ENCODE measurements at places on chromosomes 6 and 20. TPM values are rescaled to one million over a fixed set of nuclear protein-coding genes. Genes with fewer than 3 reads are reported as not detected.

DNA sequence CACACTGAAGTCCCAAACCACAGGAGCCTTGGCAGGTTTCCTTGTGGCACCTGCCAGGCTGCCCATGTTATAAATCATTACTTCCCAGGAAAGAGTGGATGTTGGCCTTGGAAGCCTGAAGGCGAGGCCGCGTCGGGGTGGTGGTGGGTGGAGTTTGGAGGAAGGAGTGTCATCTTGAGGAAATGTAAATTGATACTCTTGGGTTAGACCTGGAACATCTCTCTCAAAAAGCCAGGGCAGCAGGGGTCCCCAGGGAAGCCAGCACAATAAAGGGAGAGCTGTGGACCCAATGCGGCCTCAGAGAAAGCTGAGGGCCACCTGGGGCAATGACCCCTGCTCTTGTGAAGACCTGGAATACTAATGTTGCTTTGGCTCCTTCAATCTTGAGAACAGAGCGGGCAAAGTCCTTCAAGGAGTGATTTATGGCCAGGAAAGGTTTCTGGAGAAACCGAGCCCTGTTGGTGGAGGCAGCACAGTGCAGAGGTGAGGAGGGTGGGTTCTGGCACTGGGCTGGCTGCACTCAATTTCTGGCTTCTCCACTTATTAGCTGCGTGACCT, 26.3 kb upstream of the TRAF3IP2 start:
- no peak for DNase-seq

The ZDHHC14 gene
- total RNA-seq, result 1.8 TPM

The ZNF391 gene
- 0.53 TPM for total RNA-seq

GRCh38 chr20:6421321-6422248, 298.8 kb upstream of the FERMT1 start:
- no peak for DNase-seq

The CD109 gene
- total RNA-seq, result 27.4 TPM

The E2F3 gene
- 1.9 TPM for total RNA-seq

- DNase-seq, result no peak
Measured at GRCh38 chr6:71656121-71656520, 230.2 kb upstream of the RIMS1 start.

The DCDC2 gene
- under 0.01 TPM for total RNA-seq

DNA sequence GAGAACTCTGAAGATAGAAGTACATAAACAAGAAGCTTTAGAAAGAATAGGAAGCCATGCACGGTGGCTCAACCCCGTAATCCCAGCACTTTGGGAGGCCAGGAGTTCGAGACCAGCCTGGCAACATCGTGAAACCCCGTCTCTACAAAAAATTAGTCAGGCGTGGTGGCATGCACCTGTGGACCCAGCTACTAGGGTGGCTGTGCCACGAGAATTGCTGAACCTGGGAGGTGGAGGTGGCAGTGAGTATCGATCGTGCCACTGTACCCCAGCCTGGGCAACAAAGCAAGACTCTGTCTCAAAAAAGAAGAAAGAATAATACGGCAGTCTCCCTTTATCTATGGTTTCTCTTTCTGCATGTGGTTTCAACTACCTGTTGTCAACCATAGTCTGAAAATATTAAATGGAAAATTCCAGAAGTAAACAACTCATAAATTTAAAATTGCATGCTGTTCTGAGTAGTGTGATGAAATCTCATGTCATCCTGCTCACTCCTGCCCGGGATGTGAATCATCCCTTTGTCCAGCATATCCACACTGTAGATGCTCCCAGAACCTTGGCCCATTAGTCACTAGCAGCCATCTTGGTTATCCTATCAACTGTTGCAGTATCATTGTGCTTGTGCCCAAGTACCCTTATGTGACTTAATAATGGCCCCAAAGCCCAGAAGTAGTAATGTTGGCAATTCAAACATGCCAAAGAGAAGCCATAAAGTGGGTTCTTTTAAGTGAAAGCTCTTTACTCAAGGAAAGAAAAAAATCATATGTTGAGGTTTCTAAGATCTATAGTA, 22.1 kb downstream of the DEK start:
- peak; percentile 95 for DNase-seq

Measured in bronchial epithelial cell (primary cell).